Left ventricle myocardium inferior (tissue), 1 donor: ENCODE measurements at places on chromosomes 4 and X. TPM values are rescaled to one million over a fixed set of nuclear protein-coding genes. Genes with fewer than 3 reads are reported as not detected.
A peak's percentile ranks its signal among the peaks of the same experiment; 100 is the strongest.

- DNase-seq, result no peak
Measured at GRCh38 chr4:12146339-12146738, 717.6 kb upstream of the HS3ST1 start.

ADGRA3 gene
- 26.9 TPM for total RNA-seq

DNA sequence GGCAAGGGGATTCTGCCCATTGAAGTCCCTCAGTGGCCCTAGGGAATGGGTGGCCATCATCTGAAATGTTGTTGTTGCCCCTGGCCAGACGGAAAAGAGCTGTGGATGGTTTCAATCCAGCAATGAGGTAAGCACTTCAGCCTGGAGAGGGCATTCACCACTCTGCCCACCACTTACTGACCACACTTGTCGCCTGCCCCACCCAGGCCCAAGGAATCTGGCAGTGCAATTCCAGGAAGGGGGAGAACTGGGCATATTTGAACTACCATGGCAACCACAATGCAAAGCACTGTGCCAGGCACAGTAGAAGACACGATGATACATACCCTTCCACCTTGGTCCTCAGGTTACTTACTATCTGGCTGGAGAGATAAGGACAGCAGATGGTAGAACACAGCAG is 161.6 kb downstream of the PDGFRA start:
- DNase-seq, result no peak

DNA sequence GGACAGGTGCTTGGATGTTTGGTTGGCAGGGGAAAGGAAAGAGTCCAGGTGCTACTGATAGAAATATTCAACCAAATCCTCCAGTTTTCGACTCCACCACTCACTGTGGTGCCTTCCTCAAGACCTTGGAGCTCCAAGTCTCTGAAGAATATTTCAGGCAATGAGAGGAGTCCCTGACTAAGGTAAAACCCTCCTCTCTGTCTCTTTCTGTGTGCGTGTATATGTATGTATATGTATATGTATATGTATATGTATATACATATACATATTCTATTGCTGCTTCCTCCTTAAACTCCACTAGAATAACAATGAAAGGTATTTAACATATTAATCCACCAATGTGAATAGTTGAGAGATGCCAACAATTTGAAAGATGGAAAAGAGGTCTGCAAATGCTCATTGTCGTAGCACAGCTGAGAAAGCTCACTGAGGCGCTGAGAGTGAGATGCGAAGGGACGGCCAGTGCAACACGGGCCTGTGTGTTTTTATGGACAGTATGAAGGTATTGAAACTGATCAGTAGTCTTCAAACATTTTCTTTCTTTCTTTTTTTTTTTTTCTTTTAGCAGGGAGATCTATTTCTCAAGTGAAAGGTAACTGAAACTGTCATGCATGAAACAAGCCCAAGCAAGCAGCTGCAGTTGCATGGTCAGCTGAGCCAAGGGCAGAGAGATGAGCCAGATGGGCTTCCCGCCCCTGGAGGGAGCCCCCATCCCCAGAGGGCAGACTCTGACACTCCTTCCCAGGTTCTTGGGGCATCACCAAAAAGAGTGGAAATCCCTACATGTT is 41.1 kb upstream of the HS3ST1 start:
- no peak for DNase-seq

DNA sequence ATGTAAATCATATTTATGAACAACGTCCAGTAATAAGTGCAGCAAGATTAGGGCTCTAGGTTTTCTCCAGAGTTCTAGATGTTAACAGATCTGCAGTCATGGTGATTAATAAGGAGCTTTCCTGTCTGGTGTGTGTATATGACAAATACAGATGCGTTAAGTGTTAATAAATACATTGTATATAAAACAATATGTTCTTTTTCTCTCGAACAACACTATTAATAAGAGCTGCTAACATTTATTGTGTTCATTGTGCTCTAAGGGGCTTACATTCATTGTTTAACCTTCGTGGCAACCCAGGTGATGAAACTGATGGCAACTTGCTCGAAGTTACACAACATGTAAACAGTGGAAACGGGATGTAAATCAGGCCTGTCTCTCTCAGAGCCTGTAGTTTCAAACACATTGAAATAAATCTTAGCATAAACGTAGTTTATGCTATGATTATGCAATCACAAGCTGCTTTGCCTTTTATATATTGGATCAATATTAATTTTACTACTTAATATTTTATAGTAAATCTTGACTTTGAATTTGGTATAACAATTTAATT is 547 bp upstream of the CLGN start:
- no peak for DNase-seq

GRCh38 chrX:24468245-24468644 is 3.2 kb downstream of the PDK3 start:
- no peak for DNase-seq

DNA sequence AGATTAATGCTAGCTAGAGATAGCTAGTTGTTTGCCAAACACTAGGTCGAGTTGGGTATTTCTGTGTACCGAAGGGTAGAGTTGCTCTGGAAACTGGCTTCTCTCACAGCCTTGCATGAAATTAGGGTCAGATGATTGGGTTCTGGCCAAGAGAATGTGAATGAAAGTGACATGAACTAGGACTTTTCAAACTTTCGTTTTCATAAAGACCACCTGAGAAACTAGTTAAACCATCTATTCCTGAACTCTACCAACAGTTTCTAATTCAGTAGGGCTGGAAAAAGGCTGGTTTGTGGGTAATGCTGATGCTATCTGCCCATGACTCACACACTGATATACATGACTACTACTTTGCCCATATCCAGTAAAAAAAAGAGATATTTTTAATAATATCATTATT is 157.6 kb downstream of the GASK1B start:
- no peak for DNase-seq

SLC6A8 gene
- 229 TPM for total RNA-seq

DNA sequence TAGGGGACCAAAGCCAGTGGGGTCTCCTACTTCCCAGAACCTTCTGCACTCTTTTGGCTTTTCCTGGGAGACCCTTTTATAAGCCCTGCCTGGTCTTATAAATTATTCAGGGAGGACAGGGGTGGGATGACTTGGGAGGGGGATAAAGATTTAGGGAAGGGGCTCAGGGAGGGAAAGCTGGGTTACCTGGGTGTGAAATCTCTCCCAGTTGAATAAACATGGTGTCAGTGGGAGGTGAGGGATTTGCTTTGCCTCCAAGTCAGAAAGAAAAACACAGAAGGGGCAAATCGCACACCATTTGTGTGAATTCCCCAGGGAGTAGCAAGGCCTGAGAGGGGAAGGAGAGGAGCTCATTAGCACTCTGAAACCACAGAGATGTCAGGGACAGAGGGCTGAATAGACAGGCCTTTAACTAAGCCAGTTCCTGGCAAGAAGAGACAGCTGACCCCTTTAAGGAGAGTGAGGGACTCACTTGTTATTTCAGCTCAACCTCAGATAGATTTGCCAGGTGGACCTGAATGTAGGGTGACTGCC is at the start of gene RIPPLY1:
RIPPLY1 (minus strand) TSS at position 51 of the 534 bp plus-strand sequence. CDS start 54 bp downstream, outside the sequence.
- no peak for DNase-seq

GRCh38 chr4:8351931-8352367 is 82.4 kb downstream of the HTRA3 start:
- no peak for DNase-seq

- DNase-seq, result no peak
Measured at GRCh38 chr4:72744103-72744725, 175.2 kb upstream of the ADAMTS3 start.

DNA sequence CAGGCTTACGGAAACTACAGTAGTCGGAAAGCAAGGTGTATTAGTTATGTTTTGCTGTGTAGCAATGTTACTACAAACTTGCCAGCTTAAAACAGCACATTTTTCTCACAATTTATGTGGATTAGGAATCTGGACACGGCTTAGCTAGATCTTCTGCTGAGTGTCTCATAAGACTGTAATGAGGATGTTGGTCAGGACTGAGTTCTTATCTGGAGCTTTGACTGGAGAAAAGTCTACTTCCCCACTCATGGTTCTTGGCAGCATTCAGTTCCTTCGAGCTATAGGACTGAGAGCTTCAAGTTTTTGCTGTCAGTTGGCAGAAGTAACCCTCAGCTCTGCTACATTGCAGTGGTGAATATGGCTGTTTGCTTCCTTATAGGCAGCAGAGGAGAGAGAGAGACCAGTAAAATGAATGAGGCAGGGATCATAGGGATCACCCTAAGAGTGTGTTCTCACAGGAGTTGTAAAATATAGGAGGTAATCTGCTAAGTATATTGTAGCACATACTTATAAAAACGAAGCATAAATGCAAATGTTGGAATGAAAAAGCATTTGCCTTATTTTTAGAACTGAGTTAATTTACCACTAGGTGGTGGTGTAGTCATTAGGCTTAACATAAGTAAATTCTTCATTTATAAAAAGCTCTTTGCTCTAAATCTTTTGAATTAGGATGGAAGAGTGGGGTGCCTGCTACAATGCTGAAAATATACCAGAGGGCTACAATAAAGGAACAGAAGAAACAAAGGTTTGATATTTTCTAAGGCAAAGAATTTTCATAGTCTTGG is 38.6 kb downstream of the ALG13 start:
- no peak for DNase-seq

DNA sequence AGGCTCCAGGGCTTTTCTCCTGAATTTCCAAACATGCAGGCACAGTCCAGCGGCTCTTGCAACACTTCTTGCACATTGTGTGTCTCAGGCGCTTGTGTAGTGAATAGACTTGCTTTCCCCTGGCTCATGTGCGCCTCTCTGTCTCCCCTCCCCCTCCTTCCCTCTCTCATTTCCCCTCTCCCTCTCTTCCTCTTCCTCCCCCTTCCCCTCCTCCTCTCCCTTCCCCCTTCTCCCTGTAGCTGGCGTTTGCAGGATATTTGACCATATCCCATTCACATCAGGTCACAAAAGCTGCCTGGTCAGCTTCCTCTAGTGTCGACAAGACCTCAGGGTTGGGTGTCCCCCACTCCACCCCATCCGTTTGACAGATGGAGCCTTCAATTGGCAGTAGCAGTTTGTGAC is 2.4 kb downstream of the CHST7 start:
- DNase-seq, result peak; percentile 36

MGST2 gene
- total RNA-seq, result 134 TPM

DNA sequence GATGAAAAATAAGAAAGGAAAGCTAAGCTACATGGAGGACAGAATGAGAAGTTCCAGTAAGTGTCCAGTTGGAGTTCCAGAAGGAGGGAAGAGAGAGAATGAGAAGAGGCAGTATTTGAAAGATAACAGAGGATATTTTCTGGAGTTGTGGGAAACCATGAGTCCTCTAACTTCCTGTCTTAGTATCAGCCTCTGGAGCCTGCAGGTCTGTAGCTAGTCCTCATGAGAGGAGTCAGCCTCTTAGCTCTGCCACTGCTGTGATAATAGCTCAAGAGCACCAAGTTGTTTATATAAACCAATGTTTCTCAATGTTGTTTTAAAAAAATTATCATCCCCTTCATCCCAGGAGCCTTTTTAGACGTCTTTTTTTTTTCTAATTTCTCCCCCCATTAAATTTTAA is 2.4 kb upstream of the PLAC1 start:
- no peak for DNase-seq

DNA sequence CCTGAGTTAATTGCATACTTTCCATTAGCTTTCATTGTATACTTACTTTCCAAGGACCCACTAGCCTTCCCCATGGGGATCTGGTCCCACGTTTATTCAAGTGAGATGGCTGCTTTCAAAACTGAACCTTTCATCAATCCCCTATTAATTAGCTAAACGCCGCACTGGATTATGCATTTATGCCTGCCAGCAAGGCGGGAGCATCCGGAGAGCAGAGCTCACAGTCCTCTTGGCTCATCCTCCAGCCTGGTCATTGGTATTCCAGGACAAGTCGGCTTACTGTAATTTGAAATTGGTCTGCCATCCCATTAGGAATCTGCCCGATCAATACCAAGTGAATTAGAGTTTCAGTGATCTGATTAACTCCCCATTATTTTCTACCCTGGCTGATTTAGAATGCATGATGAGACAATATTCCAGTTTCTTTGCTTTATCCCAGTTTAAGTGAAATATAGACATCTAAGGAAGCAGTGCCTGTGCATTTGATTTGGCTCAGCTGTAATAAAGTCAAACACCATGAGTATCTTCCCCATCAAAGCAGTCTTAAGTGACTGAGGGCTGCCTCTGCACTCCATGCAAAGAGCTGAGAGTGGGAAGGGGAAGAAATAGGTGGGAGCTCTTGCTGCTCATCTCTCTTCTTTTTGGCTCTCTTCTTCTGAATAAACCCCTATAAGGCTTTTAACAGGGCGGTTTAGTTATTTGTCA is 411.4 kb downstream of the GPAT3 start:
- DNase-seq, result no peak

GRCh38 chrX:23980011-23980441 is 47.0 kb downstream of the KLHL15 start:
- DNase-seq, result no peak

SLIT2 gene
- 6.0 TPM for total RNA-seq

DNA sequence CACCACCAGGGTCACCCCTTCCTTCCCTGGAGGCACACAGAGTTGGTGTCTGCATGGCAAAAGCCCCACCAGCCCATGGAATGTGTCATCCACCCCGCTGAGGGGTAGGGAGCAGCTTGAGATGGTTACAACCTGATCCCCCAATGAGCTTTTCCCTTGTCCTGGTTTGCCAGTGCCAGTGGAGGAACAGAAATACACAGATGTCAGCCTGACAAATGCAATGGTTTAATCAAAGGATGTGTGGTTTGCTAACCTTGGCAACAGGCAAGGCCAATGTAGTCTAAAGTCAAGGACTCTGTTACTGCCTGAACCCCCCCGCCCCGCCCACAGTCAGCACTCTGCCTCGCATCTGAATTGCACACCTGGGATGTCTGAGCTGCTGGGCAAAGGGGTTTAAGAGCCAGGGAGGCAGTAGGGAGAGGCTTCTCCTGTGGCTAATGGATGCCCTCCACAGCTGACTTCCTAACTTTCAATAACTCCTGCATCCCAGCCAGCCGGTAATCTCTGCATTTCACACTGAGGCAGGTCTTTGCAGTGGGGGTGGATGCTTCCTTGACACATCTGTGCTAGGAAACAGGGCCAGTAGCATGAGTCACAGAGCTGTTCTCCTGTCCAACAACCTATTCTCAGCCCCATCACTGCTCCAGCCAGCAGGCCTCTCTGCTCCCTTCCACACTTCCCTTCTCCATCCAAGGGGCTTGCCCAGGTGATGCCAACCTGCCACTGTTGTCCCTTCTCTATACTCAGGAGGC is 137.5 kb downstream of the AMMECR1 start:
- peak; percentile 22 for DNase-seq

MAPK10 gene
- total RNA-seq, result 4.0 TPM

- DNase-seq, result no peak
Measured at GRCh38 chr4:15852524-15852923, 74.4 kb downstream of the CD38 start.

GRCh38 chrX:129599499-129599898 is 55.3 kb downstream of the APLN start:
- no peak for DNase-seq

GRCh38 chrX:7146703-7147412 is 654 bp upstream of the STS start:
- DNase-seq, result no peak

DNA sequence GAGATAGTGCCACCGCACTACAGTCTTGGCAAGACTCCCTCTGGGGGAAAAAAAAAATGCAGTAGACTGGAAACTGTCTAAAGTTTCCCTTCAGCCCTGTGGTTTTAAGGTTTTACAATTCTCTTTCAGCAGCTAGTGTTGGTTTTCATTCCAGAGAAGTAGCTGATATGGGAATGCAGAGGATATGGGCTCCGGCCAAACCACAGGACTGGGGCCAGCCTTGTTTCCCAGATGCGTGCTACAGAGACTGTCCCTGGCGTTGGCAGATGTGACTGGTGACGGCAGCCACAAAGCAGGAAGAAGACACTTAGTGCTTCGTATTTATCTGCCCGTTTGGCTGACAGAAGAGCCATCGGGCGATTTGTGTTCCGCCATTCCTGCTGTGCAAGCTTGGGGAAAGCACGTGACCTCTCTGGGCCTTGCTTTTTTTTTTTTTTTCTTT is 43.2 kb downstream of the ZBTB49 start:
- peak; percentile 55 for DNase-seq

MAOA gene
- 113 TPM for total RNA-seq

DNAAF6 gene
- total RNA-seq, result not detected
